T-helper 22 cell (primary cell): ENCODE measurements at places on chromosomes 5 and 9.

DNA sequence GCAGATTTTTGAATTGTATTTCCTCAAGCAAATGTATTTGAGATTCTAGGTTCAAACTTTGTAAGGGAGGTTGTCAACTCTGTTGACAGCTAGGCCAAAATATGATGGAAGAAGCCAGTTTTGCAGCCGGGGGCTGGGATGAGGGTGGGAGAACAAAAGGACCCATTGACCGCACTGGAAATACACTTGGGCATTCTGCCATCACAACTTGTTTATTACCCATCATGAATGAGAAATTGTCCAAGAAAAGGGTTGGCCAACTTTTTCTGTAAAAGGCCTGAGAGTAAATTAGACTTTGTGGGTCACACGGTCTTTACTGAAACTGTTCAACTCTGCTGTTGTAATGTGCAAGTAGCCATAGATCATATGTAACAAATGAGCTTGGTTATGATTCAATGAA lies 221.3 kb upstream of the KLF9 start:
- DNase-seq, result no peak

- no peak for DNase-seq
These were observed 561.1 kb downstream of the EBF1 start for GRCh38 chr5:158538506-158539074.

- DNase-seq, result no peak
These were observed 5.2 kb upstream of the SLC27A4 start for GRCh38 chr9:128335161-128335560.

DNA sequence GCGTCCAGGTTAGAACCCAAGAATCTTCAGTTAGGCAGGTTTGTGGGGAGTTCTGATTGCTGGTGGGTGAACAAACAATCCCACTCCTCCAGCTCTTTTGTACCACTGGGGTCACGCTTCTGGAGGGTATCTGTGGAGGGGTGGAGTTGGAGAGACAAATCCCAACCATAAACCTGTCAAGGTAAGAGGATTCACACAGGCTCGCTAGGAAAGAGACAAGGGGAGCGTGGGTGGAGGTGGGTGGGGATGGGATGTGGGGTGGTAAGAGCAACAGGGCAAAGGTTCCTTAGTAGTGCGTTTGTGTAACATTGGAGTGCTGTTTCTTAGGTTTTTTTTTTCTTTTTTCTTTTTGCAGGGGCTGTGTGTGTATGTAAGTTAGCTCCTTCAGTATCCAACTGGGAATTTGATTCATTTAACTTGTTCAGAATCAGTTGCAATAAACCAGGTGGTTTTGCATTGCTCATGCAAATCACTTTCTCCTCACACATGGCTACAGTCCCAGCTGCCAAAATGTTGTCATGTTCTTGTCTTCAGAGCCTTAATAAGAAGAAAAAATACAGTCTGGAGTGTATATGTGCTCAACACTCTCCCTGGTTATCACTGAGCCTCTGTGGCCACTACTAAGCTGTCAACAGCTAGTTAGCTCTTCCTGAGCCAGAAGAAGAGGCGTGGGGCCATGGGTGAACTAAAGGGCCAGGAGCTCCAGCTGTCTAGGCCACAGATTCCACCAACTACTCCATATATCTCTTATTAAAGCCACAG lies 164.0 kb upstream of the RAD23B start:
- DNase-seq, result no peak

DNA sequence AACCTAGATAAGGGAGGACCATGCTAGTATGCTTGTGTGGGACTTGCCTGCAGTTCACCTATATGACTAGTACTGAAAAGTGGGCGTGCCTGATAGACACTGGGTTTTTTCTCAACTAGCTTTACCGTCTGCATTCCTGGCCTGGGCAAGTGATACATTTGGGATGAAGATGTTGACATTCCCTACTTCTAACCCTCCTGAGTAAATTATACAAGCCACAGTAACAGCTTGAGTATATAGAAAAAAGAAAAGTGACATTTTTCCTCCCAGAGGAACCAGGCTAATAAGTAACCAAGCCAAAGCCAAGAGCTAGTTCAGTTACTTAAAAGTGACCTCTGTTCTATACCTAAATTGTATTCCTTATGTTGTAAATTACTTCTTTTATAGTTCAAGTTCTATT lies 153.8 kb upstream of the CYLC2 start:
- no peak for DNase-seq

DNA sequence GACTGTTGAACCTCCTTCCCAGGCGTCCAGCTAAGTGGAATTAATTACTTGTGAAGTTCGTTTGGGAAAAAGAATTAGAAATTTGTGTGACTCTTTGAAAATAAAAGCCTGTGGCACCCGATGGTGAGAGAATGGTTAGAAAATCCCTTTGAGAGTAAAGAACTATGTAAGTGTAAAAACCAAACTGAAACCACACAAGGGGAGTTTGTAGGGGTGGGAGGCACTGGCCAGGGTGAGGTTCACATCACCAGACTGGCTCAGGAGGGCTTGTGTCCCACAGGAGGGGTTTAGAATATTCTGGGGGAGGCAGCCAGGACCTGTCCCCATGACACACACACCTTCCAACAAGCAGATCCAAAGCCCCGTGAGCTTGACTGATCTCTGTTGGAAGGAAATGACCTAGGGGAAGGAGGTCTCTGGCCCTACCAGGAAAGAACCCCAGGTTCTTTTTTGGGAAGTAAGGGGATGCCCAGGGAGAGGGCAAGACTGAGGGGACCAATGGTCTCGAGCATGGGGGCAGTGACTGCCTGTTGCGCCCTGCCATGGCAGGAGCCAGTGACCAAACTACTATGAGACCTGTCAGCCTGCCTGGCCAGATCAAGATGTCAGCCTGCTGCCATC lies 4.3 kb downstream of the SPATA24 start:
- DNase-seq, result no peak

DNA sequence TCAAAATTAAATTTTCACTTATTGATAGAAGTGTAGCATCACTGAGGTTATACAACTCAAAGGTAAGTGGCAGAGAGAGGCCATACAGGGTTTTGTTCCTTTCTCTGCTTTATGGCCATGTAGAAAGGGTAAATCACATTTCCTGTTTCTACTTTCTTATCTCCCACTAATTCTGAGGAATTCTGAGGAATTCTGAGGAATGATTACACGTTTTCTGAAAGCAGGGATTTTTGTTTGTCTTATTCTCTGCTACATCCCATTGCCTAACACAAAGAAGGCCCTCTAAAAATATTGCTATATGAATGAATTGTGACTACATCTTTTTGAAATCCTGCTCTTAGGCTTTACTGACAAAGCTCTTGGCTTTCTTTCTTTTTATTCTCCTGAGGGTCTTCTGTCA lies 516.9 kb upstream of the ZNF608 start:
- DNase-seq, result no peak

- no peak for DNase-seq
These were observed 557.9 kb downstream of the CTNND2 start for GRCh38 chr5:11346336-11346735.

DNA sequence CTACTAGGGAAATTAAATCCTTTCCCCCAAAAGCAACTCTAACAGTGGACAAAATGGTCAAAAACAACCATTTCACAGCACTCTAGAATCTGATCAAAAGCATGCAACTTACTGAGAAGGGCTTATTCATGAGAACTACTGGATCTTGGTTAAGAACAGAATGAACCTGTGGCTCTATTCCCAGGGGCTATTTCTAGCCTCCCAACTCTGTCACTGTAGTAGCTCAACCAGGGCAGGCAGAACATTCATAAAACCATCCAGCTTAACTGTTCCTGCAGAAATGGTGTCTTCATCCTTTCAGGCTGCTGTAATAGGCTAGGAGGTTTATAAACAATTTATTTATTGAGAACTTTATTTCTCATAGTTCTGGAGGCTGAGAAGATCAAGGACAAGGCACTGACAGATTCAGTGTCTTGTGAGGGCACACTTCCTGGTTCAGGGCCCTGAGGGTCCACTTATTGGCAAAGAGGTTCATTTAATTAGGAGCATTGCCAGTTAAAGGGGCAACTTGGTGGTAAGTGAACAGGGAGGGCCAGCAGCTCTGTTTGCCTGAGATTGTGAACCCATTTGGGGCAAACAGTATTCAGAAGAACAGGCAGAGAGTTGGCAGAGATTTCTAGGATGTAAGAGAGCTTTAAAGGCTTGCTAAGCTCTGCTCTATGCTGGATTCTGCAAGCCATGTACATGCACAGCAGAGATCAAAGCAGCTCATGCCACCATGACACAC lies 238.5 kb upstream of the FBXL7 start:
- no peak for DNase-seq

GRCh38 chr9:2676466-2676865 lies 40.8 kb upstream of the KCNV2 start:
- DNase-seq, result no peak

DNA sequence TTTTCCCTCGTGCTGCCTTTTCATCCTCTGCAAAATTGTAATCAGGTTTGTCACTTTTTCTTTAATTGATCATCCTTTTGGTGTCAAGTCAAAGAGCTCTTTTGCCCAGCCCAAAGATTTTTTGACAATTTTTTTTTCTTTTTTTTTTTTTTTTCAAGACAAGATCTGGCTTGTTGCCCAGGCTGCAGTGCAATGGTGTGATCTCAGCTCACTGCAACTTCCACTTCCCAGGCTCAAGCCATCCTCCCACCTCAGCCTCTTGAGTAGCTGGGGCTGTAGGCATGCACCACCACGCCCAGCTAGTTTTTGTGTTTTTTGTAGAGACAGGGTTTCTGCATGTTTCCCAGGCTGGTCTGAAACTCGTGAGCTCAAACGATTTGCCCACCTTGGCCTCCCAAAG lies 36.7 kb downstream of the CDK7 start:
- no peak for DNase-seq

DNA sequence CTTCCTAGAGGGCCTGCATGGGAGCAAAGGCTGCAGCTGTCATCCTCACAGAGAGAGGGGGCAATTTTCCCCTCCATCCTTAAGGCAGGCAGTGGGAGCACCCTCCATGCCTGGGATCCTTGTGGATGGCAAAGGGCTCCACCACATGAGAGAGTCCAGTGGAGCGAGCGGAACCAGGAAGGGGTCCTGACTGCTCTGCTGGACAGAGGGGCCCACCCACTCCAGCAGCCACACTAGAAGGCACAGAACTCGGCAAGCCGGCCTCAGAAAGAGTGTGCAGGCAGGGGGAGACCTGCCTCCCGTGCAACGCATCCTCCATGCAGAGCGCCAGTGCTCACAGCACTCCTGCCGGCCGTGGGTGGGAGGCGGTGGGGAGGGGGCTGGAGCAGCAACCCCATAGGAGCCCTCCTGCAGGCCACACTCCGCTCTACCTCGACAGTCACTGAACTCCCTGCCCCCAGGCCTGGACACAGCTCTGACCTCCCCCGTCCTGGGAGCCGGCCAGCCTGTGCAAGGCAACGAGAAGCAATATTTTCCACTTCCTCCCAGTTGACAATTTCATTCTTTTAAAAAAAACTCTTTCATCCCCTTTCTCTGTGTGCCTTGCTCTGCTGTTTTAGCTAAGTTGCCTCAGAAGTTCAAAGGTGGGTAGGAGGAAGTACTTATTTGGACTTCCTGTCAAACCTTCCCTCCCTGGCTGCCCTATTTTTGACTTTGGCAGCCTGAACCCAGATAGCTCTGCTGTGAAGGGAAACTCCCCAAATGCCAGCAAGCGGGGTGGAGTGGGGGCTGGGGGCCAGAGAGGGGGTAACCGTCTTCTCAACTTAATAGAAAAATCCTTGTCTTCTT lies 5.3 kb upstream of the LCP2 start:
- peak; percentile 73 for DNase-seq

GRCh38 chr5:14948383-14948782 lies 76.8 kb upstream of the ANKH start:
- no peak for DNase-seq

- no peak for DNase-seq
These were observed 6.4 kb upstream of the MEF2C start for GRCh38 chr5:88889189-88890069.

- no peak for DNase-seq
These were observed 34.0 kb upstream of the ZNF462 start for GRCh38 chr9:106828965-106829364.

DNA sequence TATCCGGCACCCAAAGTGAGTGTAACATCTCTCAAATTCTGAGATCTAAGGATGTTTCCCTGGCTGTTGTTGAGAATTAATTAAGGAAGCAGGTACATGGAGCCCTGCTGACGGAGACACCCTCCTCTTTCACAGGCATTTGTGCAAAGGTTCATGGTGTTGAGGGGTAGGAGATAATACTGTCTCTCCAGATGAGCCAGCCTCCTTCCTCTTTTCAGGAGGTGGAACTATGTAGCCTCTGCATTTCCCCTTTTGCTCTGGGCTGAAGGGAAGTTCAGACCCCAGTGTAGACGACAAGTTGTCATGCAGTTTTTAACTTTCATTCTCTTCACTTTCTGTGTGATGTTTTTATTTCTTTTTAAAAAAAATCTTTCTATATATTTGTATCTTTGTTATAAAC lies 107.5 kb downstream of the GALNT10 start:
- no peak for DNase-seq

DNA sequence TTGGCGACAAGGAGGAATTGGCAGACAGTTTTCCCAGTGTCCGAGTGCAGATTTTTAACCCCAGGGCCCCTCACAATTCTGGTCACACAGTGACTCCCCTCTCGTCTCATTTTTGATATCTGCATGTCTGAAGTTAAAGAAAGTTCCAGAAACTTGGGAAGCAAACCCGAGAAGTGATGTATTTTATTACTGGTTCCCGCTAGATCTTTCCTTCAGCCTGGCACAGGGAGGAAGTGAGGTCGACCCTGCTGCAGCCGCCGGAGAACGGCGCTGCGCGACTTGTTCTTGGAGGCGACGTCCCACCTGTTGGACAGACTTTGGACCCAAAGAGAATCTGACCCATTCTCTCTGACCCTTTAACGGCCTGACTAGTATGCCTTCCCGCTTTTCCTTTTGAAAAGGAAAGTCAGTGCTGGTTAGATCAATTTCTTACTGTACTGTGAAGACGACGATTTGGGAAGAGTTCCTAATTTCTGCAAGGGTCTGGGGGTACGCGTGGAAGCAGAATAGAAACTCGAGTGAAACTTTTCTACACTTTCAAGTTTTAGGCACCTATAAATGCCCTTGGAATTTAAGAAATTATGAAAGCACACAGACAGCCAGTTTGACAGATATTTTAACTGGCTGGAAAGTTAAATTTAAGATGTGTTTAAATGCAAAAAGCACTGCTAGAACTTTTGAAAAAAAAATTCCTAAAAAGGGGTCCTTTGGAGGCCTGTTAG lies 744 bp downstream of the OTULIN start:
- DNase-seq, result no peak

GRCh38 chr5:62682059-62682458 lies 103.4 kb downstream of the LRRC70 start:
- DNase-seq, result no peak

DNA sequence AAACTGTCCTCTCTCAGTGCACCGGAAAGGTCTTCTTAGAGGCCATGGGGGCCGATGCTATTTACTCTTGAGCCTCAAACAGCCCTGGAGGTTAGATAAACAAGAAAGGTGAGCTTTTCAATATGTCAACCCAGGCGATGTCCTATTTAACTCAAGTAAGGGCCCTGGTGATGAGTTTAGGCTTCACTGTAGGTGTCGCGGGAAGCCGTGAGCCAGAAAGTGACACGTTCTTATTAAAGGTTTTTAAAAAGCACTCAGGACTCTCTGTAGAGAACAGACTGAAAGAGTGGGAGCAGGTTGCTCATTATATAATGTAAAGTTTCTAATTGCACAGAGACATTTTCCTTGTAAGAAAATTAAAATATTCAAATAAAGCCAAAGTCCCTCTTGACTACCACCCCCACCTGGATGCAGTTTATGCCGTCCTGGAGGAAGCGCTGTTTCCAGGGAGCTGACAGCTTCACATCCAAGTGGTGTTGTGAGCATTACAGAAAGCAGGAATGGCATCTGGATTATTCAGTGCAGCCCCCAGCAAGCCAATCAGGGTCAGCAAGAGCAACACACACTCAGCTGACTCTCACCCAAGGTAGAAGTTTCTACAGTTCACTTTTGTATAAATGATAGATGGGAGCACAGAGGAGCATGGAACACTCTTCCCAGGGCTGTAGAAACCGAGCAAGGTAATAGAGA lies 280.3 kb downstream of the DRD1 start:
- DNase-seq, result no peak
